GM23338 (cell line): ENCODE measurements at places on chromosomes 7 and 10. TPM values are rescaled to one million over a fixed set of nuclear protein-coding genes. Genes with fewer than 3 reads are reported as not detected.

DYDC2 gene
- 1.7 and 8.1 TPM in 2 replicates for total RNA-seq

ZCWPW1 gene
- total RNA-seq: 0.59 and 1.0 TPM in 2 replicates

GRCh38 chr7:4931943-4932342, 27.0 kb downstream of the MMD2 start:
- H3K27me3 ChIP-seq: no peaks in the 10 kb centered on the region
- no peaks in the 10 kb centered on the region for H3K4me1 ChIP-seq
- H3K4me3 ChIP-seq: no peak overlapping the region
- H3K27ac ChIP-seq: no peak overlapping the region
- H3K36me3 ChIP-seq: no peaks in the 10 kb centered on the region
- DNase-seq: peak; percentile 72

GRCh38 chr7:12456506-12456905, 52.8 kb upstream of the VWDE start:
- H3K4me3 ChIP-seq: no peak overlapping the region
- no peaks in the 10 kb centered on the region for H3K27me3 ChIP-seq
- 0 out of 2 replicates have a peak, but pooled peaks cover 7% of the 10 kb centered on the region for H3K36me3 ChIP-seq
- H3K27ac ChIP-seq: no peak overlapping the region
- peaks cover 6% of the 10 kb centered on the region; the same call in 1 of the 2 replicates for H3K4me1 ChIP-seq

GRCh38 chr7:108178398-108178797, 48.2 kb upstream of the LAMB4 start:
- H3K4me3 ChIP-seq: no peak overlapping the region
- H3K4me1 ChIP-seq: peaks cover 3% of the 10 kb centered on the region; the same call in 1 of the 2 replicates
- H3K27me3 ChIP-seq: no peaks in the 10 kb centered on the region
- H3K36me3 ChIP-seq: no peaks in the 10 kb centered on the region
- DNase-seq: no peak

CNPY1 gene
- total RNA-seq: 0.31 TPM in 1 of 2 replicates, not detected in the other

DNA sequence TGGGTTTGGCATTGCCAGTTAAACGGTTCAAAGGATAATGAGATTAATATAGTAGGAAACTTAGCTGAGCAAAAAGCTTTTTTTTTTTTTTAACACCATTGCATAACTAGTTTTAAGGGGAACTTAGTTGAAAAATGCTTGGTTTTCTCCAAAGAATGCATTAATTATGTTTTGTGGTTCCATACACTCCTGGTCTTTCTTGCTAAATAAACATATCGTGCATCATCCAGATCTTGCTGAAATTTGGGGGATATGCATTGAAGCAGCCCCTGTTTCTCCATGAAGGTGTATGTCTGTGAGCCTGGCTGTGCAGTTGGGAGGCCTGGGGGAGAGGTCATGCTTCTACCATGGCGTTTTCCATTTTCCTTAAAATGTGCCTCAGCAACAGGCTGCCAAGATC, 558.2 kb upstream of the GALNT17 start:
- 0 out of 2 replicates have a peak, but pooled peaks cover 4% of the 10 kb centered on the region for H3K4me1 ChIP-seq
- no peaks in the 10 kb centered on the region for H3K36me3 ChIP-seq
- no peak overlapping the region for H3K4me3 ChIP-seq
- DNase-seq: no peak

DNA sequence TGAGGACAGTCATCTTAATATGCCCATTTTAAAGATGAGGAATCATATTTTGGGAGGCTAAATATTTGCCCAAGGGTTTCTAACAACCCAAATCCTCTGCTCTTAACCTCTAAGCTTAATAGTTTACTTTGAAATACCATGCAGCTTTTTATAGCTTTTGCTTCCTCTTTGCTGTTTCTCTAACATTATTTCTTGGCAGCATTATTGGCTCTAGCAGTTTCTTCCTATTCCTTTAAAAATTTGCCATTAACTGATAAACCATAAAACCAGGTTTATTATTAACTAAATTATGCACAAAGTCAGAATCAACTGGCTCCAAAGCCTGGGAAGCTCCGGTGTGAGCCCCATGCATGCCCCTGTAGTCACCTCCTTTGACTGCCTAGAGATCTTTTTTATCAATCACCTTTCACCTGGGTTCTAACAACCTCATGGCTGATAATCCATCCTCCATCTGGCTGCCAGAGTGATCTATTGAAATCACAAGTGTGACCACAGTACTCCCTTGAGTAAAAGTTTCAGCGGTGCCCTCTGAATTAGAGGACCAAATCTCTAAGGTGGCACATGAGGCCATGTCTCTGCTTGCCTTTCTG, 62.4 kb downstream of the ITGB8 start:
- no peak overlapping the region for H3K4me3 ChIP-seq
- no peaks in the 10 kb centered on the region for H3K27me3 ChIP-seq
- H3K36me3 ChIP-seq: no peaks in the 10 kb centered on the region
- H3K4me1 ChIP-seq: no peaks in the 10 kb centered on the region
- DNase-seq: no peak

DNA sequence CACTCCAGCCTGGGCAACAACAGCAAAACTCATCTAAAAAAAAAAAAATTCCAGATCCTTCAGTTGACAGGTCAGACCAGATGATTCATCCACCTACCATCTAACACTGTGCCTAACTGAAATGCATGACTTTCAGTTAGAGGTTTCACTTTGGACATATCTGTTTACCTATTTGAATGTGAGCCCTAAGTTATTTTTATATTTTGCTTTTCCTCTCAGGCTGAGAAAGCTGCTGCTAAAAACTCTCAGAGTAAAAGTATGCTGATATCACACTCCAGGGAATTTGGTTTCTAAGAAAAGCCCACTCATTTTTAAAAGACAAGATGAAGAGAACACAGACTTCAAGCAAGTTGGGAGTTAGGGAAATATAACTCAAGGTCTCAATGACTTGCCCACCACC, 126.0 kb downstream of the SGMS1 start:
- DNase-seq: no peak
- H3K27ac ChIP-seq: no peak overlapping the region
- H3K4me1 ChIP-seq: peaks cover 5% of the 10 kb centered on the region
- H3K4me3 ChIP-seq: no peak overlapping the region

GRCh38 chr10:44725404-44725803, 185.7 kb upstream of the TMEM72 start:
- H3K36me3 ChIP-seq: no peaks in the 10 kb centered on the region
- H3K27ac ChIP-seq: no peak overlapping the region
- no peaks in the 10 kb centered on the region for H3K27me3 ChIP-seq

- no peak overlapping the region for H3K4me3 ChIP-seq
- peaks cover 12% of the 10 kb centered on the region for H3K4me1 ChIP-seq
- no peaks in the 10 kb centered on the region for H3K27me3 ChIP-seq
- H3K36me3 ChIP-seq: no peaks in the 10 kb centered on the region
- no peak overlapping the region for H3K27ac ChIP-seq
Observed at GRCh38 chr10:61761825-61762217, 99.1 kb downstream of the CABCOCO1 start.
